ENCODE measurements at places on chromosomes 6 and 20.
A peak's percentile ranks its signal among the peaks of the same experiment; 100 is the strongest.

- DNase-seq: no peak
Observed at GRCh38 chr6:44104481-44105021, 22.7 kb downstream of the MRPL14 start.

- no peak for DNase-seq
Observed at GRCh38 chr6:52417675-52418111, 2.4 kb upstream of the EFHC1 start.

DNA sequence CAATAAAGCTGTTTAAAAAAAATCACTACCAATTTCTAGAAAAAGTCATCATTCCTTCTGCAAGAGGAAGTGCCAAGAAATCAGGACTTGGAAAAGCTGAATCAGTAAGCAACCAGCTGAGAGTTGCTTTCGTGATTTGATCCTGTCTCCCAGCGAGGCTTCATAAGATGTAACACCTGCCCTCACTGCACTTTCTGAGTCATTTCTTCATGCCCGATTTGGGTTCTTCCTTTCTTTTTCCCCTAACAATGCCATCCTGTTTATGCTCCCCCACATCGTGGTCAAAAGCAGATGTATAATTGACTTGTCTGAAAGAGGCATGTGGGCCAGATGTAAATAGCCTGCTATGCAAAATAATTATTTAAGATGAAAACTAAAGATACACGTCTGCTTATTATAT, 52.1 kb downstream of the RIPOR2 start:
- peak; percentile 83 for DNase-seq

- no peak for DNase-seq
Observed at GRCh38 chr6:150874179-150874578, 8.7 kb downstream of the MTHFD1L start.

GRCh38 chr20:49620364-49621240, 52.7 kb upstream of the PTGIS start:
- peak; percentile 65 for DNase-seq

DNA sequence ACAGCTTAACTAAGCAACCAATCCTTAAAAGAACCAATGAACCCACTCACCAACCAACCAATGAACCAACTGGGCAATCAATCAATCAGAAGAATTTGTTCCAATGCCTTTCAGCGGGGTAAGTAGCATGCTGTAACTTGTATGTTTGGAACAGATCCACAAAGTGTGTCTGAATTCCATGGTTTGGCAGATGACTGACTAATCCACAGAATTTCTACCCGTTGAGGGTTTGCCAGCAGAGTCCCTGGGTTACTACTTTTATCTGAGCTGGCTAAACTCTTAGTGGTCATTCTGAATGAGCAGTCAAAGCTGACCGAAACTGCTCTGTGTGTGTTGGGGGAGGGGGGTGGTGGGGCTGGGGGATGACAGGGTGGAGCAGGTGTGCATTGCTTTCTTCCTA, 125.0 kb upstream of the JAG1 start:
- DNase-seq: no peak

- no peak for DNase-seq
Observed at GRCh38 chr20:36784900-36785299, 11.3 kb upstream of the DSN1 start.

DNA sequence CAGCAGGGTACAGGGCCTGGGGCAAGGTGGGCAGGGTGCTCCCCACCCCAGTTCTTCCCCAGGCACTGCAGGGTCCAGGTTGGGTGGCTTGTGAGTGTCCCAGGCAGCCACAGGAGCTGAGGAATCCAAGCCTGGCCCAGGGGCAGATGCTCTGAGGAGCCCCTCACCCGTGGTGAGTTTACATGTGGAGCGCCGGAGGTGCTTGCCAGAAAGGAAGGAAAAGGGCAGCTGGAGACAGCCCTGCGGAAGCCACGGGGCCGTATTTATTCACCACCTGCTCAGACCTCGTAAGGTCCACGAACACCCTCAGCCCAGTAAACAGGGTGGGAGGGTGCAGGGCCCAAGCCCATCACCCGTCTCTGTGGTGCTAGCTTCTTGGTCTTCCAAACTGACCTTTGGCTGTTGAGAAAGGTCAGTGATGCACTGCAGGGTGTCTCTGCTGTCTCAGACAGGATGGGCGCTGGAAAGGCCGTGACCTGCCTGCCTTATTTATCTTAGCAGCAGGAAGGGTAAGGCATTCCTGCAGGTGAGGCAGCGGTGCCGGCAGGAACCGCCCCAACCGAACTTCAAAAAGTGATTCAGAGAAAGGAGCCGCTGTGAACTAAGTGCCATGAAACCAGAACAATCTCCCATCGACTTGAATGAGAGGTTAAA, 4.0 kb upstream of the FRMD1 start:
- DNase-seq: no peak

DNA sequence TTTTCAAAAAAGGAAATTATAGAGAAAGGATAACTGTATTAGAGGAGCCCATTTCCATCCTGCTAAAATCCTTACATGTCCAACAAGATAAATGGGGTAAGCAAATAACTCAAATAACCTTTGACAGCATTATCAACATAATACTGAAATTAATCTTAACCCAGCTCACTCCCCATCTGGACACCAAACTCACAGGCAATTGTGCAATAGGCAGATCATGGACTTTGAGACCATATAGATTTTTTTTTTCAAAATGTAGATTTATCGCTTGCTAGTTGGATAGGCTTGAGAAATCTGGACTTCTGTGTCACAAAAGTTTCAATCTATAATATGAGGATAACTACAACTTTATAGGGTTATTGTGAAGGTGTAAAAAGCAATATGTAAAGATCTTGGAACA, 134.4 kb upstream of the ASCC3 start:
- no peak for DNase-seq

GRCh38 chr6:159919011-159919511, 28.3 kb downstream of the MAS1 start:
- DNase-seq: no peak

DNA sequence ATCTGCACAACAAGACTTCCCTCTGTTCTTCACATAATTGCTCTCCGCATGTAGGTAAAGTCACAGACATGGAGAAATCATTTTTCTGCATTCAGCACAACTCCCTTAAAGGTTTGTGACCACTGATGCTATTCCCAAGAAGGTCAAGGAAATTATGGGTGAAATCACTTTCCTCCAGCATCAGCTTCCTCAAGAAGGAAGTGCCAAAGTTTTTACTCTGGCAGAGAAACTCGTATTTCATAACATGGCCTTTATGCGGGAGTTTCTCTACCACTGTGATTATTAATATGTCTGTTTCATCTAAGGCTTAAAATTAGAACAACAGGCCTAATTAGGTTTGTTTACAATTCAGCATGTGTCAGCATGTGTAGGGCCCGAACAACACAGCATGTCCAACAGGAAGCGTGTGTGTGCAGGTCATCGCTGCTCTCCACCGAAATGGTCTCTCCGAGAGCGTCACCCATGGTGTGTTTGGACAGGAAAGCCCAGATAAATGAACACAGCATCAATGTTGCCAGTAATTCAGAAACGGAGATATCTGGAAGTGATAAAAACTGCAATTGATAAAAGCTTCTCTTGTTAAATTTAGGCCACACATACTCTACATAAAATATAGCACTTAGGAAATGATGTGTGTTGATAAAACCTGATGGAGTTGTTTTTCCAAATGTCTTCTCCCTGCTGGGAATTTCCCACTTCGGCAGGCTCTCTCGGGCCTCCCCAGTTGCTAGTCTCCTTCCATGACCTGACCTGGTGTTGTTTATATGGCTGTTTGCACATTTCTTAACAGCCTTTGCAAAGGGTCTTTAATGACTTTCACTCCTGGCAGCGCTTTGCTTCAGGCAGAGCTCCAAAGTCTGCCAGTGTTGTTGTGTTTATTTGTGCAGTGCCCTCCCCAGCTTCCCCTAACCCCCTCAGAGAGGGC, 265.1 kb upstream of the CEP162 start:
- DNase-seq: no peak

- no peak for DNase-seq
Observed at GRCh38 chr6:148790817-148791216, 44.0 kb downstream of the UST start.

DNA sequence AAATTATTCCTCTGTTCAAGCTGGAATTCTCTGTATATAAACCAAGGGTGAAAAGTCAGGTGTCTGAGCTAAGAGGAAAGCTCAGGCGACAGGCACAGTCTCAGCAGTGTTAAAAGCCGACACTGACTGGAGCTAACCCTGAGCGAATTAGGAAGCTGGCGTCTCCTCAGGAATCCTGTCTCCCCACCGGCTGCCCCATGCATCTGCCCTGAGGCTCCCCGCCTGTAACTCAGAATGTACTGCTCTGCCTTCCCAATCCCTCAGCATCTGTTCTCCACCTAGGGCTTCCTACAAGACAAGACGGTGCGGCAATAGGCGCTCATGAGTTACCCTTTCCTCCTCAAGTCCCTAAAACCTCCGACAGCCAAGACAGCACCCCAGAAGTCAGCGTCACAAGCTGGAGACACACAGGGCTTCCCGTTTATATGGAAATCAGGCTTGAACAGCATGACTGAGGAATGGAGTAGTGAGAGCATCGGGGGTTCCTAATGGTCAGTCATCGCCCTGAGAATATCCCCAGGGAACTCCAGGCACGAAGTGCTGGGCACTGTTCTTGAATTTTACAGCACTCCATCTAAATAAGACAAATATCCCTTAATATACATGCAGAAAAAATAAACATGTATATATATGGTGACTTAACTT, 33.5 kb downstream of the WDR27 start:
- DNase-seq: no peak
